Putamen (tissue), 1 donor: ENCODE measurements at places on chromosomes 6 and 20.

- no peak for DNase-seq
These were observed 85.9 kb downstream of the SNAP25 start for GRCh38 chr20:10304471-10305046.

DNA sequence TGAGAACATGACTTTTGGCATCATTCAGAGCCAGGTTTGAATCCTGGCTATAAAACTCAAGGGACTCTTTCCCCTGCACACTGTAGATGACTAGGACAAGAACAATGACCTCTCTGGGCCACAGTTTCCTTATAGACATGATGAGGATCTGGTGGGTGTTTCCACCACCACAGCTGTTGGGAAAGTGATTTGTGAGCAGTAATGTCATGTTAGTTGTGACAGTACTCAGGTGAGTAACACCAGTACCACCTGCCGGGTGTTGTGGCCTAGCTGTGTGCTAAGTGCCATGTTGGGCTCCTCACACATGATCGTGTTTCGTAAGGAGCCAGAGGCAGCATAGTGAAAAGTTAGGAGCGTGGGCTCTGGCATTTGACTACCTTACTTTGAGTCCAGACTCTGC, 24.1 kb downstream of the HM13 start:
- no peak for DNase-seq

- DNase-seq: peak; percentile 79
These were observed 28.4 kb downstream of the TFEB start for GRCh38 chr6:41706876-41707564.

- DNase-seq: no peak
These were observed 181.4 kb downstream of the GMPR start for GRCh38 chr6:16419636-16420336.

- DNase-seq: no peak
These were observed 48.1 kb downstream of the PLAGL1 start for GRCh38 chr6:143959927-143960326.

GRCh38 chr6:119157506-119157815, 79.0 kb upstream of the FAM184A start:
- no peak for DNase-seq

GRCh38 chr20:44117296-44118184, 69.4 kb downstream of the JPH2 start:
- DNase-seq: no peak

DNA sequence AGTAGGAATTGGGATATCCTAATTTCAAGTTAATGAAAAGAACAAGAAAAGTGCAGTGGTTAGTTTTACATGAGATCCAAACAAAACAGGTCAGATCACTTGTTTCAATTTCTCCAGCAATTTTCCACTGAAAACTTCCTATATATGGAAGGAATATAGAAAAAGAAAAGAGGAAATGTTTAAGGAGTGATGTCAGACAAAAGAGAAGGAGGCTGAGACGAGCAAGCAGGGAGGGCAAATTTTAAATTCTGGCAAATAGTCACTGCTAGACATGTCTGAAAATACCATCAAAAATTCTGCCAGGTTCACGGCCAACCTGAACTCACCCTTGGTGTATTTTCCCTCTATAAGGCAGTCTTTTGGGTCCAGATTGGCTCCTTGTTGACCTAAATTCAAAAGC, 9.5 kb upstream of the NUP153 start:
- DNase-seq: no peak

DNA sequence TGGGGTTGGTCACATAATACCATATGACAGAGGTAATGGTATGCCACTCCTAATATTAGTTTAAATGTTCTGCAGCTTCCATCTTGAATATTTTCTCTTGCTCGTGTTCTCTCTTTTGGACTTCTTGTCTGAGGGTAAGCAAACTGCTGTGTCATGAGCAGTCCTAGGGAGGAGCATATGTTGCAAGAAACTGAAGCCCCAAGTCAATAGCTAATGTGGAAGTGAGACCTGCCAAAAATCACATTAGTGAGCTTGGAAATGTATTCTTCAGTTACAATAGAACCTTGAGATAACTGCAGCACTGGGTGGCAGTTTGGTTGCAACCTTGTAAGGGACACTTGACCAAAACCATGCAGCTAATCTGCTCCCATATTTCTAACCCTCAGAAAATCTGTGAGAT, 178.2 kb upstream of the IMPG1 start:
- DNase-seq: no peak

DNA sequence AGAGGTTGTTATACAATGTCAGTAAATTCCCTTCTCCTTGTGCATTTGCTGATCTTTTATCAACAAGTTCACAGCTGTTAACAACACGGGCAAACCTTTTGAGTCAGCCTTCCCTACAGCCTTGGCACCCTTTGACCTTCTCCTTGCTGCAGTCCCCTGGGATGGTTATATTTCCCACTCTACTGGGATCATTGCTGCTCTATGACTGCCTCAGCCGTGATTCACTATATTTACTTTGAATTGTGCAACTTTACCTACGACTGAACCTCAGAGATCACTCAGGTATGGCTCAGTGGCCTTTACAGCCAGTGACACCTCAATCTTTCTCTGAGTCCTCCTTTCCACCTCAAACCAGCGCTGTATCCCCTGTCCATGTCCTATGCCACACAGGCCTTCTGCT, 1293.3 kb downstream of the EPHA7 start:
- no peak for DNase-seq

DNA sequence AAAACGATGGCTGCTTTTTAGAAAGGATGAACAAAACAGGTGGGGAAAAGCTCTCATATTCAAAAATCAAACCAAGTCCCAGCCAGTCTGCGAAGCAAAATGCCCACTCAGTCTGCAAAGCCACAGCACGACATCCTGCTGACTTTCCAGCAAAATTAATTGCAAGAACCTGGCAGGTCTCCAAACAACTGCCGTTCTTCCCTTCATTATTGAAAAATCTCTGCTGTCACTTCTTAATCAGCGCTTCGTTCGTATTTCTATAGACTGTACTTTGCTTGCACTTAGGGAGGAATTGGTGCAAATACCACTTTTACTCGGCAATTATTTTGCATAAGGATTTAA, 222.4 kb downstream of the CBLN4 start:
- no peak for DNase-seq

- DNase-seq: no peak
These were observed 108.8 kb downstream of the PREX1 start for GRCh38 chr20:48718786-48719578.

DNA sequence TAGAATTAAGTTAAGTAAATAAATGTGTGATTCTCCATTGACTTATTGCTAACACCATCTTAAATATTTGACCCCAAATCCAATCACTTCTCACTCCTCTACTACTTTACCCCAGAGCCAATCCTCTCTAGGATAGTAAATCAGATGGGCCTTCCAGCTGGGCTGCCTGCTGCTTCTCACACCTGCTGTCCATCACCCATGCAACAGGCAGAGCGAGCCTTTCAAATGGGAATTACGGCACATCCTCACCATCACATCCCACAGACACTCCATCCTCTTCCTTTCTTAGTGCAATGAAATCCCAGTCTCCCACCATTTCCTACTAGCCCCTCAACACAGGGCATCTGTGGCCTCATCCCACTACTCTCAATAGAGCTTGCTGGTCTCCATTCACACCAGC, 34.0 kb downstream of the HLA-F start:
- DNase-seq: no peak

- DNase-seq: no peak
These were observed 5.6 kb upstream of the BLCAP start for GRCh38 chr20:37533154-37533715.

DNA sequence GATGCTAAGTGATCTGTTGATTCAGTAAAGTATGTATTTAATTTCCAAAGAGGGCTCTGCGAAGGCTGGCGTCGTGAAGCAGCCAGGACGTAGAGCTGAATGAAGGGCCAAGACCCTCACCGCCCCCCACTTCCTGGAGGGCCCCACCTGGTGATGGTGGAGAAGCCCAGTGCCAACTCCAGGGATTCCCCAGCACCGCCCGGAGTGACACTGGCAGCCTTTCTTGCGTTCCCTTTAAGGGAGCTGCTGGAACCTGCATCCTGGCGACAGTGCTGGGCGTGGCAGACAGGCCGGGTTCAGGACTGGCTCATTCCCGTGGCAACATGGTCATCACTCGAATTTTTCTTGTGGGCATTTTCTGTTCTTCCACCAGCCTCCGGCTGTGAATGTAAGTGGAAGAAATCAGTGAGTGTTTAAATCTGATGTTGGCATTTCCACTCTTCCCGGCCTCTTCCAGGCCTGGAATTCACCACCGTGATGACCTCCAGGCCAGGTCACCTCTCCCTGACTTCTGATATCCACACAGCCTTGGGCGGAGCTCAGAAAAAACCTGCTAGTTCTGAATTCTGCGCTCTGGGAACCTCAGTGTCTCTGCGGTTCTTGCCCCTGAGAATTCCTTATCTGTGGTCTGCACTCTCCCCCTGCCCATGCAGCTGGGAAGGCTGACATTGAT, 57.4 kb upstream of the DACT2 start:
- no peak for DNase-seq

DNA sequence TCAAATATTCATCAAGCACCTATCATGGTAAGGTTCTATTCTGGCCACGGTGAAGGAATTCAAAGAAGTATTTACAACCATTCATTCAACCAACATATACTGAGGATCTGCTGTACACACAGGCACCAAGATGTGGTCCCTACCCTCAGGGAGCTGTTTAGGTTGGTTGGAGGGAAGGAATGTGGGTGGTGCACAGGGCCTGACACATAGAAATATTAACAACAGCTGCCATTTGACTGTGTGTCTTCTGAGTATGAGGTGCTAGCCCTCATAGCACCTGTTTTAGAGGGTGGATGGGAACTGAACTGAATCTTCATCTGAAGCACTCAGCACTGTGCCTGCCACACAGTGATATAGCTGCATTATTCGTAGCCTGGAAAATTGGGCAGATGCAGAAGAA, 7.3 kb downstream of the SNPH start:
- DNase-seq: no peak

- DNase-seq: no peak
These were observed 88.7 kb downstream of the SLC23A2 start for GRCh38 chr20:4912380-4913142.

GRCh38 chr6:12148317-12148801, 136.2 kb downstream of the HIVEP1 start:
- DNase-seq: no peak

GRCh38 chr6:83974409-83975050, 59.0 kb upstream of the MRAP2 start:
- DNase-seq: peak; percentile 9

GRCh38 chr6:17298257-17298656, 17.1 kb downstream of the RBM24 start:
- DNase-seq: no peak

DNA sequence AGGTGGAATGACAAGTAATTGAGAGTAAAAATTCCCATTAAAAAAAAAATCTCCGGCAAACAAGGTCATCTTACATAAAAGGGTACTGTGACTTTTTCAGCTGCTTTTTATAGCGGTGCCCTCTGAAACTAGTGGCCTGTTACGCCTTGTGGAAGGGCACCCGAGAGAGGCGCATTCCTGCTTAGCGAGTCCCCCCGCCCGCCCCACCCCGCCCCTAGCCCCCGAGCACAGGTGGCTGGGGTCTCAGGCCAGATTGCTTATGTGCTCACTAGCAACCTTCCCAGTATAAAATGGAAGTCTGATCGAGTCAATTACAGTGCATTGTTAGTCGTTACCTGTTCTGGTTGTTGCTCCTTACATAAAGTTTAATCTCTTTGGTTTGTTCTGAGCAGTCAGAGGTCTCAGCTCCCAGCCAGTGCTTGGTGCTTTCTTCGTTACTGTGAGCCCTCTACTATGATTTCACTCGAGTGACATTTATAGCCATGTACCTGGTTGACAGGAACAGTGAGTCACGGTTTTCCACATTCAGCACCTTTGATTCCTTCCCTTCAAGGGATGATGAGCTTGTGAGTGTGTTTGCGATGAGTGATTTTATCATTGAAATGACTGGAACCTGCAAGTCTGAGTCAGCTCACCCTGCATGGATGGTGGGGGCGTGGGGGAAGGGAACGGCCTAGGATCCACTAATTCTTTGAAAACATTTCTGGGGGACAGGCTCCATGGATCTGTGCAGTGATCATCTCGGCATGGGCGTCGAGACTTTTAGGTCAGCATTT, 47.6 kb downstream of the ZDHHC14 start:
- peak; percentile 76 for DNase-seq

DNA sequence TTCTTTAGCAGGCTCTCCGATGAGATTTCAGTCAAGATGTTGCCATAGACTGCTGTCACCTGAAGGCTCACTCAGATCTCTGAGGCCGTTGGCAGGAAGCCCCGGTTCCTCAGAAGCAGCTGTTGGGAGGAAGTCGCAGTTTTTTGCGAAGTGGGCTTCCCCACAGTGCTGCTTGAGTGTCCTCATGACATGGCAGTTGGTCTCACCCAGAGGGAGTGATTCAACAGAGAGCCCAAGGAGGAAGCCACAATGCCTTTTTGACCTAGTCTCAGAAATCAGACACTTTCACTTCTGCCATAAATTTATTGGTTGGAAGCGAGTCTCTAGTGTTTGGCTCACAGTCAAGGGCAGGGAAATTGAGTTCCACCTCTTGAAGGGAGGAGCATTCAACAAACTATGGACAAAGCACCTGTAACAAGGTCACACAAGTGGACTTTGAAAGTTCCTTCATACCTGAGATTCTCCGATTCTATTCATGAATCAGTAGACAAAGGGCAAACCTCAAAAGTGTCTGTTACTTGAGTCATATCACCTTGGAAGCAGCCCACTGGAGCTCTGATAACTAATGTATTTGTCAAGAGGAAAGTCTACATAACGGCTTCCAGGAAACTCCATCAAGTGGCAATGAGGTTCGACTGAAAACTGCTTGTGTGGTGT, 208.3 kb downstream of the TASP1 start:
- DNase-seq: no peak

DNA sequence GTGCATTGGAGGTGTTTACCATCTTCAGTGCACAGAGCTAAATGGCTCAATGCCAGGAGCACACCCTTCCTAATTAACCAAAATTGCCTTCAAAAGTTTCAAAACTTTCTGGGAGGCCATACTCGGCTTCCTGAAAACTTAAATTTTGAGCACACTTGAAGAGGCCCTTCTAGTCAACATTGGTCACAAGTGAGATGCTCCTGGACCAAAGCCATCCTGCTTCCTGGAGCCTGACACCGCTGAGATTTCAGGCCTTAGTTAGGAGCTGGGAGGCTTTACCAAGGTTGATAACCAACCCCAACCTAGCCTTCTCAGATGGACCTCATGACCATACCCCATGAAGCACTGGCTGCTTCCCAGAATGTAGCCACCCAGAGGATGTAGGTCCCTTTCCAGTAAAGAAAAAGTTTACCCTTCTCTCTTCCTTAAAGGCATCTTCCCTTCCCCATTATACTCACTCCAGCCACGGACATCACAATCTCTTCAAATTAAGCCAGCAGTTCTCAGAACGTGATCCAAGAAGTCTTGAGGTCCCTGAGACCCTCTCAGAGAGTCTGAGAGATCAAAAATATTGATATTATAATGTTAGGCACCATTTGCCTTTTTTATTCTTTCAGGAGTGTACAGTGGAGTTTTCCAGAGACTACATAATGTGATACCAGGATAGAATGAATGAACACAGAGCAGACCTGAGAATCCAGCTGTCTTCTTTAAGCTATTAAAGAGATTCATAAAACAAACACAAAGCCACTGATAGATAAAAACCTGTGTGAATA, 32.8 kb upstream of the SPTLC3 start:
- DNase-seq: no peak
